Substantia nigra (tissue), 51 donors: ENCODE measurements at places on chromosomes 13 and 19.

DNA sequence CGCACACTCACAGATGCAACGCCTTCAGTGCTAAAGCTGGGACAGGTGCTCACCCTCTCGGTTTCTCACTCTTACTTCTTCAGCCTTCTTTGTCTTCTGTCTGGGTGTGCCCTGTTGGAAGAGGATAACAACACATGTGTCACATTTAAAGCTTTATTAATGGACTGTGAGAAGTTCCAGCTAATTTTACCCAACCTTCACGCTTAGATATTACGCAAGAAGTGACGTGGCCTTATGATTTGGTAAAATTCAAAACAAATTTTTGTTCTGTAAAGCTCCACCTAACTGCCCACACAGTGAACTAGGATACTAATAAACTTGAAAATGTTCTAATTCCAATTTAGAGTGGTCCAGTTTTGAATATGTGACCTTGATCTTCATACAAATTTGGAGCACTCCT is 66.7 kb upstream of the LRCH1 start:
- DNase-seq, result no peak

- no peak for DNase-seq
Observed at GRCh38 chr19:53649746-53650593, 18.2 kb downstream of the DPRX start.

GRCh38 chr19:48471836-48472235 is 2.7 kb downstream of the CYTH2 start:
- DNase-seq, result no peak

DNA sequence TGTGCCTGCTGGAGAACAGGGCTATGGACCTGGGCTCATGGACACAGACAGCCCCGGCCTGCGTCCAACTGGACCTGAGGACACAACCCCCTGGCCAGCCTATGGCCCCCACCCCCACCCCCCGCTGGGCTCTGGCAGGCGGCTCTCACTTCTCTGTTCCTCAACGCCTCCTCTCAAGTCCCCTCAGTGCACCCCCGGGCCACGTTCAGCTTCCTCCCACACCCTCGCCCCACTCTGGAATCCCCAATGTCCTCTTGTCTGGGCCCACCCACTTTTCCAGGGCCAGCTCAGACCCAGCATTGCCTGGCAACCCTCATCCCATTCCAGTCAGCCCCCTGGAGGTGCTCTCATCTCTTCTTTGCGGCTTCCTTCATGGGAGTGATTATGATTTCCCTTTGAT is 130.2 kb upstream of the SPACA7 start:
- no peak for DNase-seq

DNA sequence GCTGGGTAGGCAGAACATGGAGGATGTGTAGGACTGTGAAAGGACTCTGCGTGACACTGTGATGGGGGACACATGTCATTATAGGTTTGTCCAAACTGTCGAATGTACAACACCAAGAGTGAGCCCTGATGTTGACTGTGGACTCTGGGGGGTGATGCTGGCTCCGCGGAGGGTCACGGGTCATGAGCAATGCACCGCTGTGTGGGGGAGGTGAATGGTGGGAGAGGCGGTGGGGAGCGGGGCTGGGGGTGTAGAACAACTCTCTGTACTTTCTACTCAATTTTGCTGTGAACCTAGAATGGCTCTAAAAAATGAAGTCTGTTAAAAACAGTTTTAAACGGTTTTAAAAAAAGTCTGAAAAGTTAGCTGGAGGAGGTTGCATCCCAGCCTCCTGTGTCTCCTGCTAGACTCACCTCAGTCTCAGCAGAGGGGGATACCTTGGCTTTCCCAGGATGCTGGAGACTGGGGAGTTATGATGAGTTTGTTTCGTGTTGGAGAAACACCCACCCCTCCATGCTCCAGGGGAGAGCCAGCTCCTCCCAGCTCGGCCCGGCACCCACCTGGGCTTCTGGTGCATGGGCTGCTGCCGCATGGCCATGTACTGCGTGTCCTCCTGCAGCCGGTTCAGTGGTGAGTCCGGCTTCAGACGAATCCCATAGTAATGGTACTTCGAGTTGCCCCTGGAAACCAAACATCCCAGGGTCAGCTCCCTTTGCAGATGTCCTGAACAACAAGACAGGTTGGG is 34.7 kb upstream of the RANBP3 start:
- no peak for DNase-seq

DNA sequence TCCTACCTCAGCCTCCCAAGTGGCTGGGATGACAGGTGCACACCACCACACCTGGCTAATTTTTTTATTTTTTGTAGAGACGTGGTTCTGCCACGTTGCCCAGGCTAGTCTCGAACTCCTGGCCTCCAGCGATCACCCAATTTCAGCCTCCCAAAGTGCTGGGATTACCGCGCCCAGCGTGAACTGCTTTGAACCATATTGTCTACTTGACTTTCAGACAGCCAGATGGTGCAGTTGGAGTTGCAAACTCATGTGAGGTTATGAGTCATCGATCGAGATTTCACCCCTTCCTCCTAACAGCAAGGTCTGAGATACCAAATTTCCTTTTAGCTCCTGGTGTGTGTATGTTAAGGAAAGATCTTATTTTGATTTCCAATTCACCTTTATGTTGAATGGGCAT is 2.7 kb downstream of the SLC27A1 start:
- no peak for DNase-seq

DNA sequence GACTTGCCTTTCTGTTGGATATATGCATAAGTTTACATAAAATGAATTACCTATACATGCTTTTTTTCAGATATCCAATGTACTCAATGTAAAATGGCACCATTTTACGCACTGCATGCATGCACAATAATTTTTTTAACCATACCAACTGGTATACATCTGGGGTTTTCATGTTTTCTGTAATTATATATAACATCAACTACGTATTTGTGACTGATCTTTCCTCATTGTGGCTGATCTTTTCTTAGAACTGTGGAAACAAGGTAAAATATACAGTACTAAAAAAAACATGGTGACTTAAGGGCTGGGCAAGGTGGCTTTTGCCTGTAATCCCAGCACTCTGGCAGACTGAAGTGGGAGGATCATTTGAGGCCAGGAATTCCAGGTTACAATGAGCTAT is 18.5 kb downstream of the PSPC1 start:
- no peak for DNase-seq

DNA sequence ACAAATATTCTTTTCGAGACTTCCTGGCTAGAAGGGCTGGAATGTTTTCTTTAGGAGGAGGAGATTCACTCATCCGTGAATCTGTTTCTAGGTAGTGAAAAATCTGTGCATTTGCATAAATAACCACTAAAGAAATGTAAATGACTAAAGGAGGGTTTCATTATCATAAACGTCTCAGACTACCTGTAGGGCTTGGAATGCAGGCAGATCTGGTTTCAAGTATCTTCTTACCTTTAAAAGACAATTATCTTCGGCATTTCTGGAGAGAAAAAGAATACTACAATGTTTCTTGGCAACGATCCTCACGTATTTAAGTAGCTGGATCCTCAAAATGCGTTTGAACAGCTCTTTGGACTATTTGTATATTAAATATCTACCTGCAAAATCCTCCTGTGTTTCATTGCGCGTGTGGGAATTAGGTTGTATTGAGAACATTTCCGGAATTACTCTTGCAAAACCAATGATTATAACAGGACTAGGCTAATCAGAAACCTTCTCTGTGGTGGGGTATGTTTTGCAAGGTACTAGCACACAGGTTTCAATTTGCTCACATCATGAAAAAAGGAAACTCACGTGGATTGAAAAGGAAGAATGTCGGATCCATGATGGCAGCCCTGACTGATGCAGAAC is 291.1 kb upstream of the ARGLU1 start:
- DNase-seq, result no peak
